ENCODE measurements at places on chromosomes 6 and 20.
A peak's percentile ranks its signal among the peaks of the same experiment; 100 is the strongest.

DNA sequence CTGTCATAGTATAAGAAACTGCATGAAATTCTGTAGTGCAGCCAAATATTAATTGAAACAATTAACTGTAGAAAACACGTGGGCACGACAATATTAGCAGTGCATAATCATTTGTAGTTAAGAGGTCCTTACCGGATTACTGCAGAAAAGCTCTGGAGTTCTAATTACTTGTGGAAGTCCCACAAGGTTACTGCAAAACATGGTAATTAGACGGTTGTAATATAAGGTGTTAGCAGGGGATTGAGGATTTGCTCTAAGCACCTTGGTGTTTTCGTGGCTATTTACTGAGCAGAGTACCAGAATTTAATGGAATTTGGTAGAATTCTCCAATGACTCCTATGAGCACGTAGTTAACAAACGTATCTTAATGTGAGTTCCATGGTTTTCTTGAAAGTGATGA, 473.6 kb upstream of the AGPAT4 start:
- DNase-seq: no peak

GRCh38 chr20:4787069-4787468, 65.4 kb downstream of the PRND start:
- DNase-seq: no peak

DNA sequence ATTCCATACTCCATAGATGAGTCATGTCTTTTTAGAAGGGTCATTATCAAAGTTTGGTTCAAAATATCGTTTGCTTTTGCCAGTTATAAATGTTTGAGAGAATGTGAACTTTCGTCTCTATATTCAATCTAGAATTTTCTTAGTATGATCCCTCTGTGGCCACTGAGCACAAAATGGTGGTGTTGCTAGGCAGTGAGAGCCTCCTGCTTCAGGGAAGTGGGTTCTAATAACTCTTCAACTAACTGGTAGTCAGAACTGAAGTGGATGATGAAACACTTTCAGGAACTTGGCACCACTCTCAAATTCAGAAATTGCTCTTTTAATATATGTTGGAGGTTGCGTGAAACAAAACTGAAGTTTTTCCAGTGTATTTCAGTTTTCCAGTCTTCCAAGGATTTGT, 125.0 kb upstream of the DOK5 start:
- no peak for DNase-seq

GRCh38 chr6:90483116-90483839, 103.6 kb downstream of the MAP3K7 start:
- DNase-seq: no peak

- no peak for DNase-seq
These were observed 95.9 kb downstream of the SAMD5 start for GRCh38 chr6:147604373-147604772.

GRCh38 chr20:33549229-33549999, 59.5 kb downstream of the CBFA2T2 start:
- no peak for DNase-seq

DNA sequence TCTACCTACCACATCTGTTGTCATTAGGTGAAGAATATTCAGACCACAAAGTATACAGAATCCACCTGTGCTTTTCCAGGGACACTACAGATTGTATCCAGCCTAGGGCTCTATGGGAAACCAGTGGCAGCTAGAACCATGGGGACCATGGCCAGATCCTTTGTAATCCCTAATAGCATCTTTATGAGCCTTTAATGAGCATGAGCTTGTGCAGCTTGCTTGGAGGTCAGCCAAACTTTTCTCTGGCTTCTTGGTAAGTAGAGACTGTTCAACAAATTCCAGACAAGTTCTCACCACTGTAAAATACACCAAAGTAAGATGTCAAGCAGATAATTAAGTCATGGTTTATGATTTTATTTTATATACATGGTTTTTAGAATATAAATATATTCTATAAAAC, 301.6 kb upstream of the ADGRB3 start:
- DNase-seq: no peak

DNA sequence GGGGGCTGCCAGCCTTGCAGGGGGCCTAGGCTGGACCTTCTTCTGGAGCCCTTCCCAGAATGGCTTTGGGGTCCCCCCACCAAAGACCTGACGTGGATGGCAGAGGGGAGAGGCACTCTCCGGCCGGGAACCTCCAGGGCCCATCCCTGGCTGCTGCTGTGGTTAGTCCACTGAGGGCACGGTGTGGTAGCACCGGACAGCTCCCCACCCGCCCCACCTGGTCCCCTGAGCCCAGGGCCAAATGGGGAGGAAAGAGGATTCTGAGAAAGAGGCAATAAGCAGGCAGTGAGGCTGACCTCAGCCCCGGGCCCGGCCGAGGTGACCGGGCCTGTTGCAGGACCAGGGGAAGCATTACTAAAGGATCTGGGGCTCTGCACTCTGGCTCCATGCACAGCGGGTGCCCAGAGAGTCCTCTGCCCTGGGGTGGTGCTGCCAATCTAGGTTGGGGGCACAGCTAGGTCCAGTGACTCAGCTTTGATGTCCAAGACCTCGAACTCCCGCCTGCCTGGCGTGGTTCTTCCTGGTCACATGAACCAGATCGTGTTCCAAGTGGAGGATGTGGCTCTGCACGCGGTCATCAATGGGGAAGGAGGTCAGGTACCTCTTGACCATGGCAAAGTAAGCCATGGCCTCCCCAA, 2.2 kb downstream of the CENPB start:
- DNase-seq: no peak

DNA sequence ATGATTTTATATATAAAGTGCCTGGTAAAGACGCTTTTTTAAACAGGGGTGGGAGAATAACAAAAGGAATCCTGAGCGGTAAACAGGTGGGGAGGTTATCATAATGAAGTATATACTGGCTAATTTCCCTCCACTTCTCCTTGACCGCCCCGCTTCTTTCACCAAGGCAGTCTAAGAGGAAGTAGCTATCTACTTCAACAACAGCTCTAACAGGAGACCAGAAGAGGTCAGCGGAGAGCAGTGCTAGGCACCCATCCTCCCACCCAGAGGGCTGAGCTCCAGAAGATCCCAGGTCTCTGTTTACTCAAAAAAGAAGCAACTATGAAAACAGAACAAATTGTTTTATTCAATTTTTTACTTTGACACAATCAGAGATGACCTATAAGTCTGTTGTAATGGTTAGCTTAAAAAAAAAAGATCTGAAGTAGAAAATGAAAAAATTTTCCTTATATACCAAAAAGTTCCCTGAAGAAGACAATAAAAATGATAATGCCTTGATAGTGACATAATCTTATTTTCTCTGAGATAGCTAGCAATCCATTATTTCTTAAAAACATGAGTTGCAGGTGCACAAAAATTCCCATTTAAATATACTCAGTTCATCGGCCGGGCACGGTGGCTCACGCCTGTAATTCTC, 141.1 kb downstream of the PDSS2 start:
- peak; percentile 9 for DNase-seq

DNA sequence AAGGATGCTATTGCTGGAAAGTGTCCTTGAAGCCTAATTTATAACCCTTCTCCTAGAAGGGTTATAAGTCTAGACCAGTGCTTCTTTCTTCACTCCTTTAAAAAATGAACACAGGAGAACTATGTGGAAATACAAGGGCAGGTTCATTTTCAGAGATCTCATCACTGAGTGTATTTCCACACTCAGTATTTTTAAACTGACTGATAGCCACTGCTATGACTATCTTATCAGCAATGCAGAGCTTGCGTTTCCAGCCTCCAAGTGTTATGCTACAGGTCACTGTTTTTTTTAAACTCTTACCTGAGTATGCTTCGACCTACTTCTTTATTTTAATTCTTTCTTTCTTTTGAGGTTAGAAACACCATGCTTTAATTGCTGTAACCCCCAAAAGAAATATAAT, 319.1 kb downstream of the ARHGAP18 start:
- no peak for DNase-seq

DNA sequence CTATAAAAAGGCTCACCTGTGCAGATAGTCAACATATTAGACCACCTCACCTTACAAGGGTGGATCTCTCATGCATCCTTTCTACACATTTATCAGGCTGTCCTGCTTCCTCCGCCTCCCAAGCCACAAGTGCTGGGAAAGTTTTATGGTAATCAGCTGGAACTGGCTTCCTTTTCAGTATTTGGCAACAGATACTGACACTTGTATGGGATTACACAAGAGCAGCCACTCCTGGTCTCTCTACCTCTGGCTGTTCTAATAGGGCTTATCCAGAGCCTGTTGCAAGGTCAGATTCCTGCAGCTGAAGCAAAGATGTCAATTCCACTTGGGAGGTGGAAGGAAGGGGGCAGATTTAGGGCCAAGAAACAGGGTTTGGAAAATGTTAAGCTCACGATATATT, 503 bp upstream of the GPLD1 start:
- no peak for DNase-seq

GRCh38 chr6:132054525-132054924, 103.4 kb upstream of the CCN2 start:
- DNase-seq: no peak

- DNase-seq: no peak
These were observed 233.6 kb downstream of the TTLL2 start for GRCh38 chr6:167558246-167559177.

GRCh38 chr20:3123542-3123941, 36.1 kb downstream of the FASTKD5 start:
- DNase-seq: no peak

GRCh38 chr20:63735859-63736718, at the start of gene LIME1:
Gene LIME1, plus strand, starts transcription at chr20:63736664. Its CDS starts 886 bp downstream, at chr20:63737550.
- no peak for DNase-seq

DNA sequence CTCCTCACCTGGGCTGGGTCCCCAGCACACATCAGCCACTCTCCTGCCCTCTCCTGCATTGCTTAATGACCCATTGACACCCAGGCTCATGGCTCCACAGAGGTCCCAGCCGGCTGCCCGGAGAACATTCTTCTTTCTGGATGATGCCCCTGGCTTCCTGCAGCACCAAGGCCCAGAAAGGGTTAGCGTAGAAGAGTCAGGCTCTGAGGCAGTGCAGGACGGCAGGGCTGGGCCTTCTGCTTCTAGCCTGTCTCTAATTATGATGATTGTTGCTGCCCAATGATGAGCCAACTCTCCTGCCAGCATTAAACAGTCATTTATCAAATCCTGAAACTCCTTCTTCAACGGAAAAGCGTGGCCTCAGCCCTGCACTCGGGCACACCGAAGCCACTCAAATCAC, 66.4 kb downstream of the ZNF217 start:
- DNase-seq: no peak

- DNase-seq: no peak
These were observed 582.6 kb upstream of the MMS22L start for GRCh38 chr6:97865612-97866011.

DNA sequence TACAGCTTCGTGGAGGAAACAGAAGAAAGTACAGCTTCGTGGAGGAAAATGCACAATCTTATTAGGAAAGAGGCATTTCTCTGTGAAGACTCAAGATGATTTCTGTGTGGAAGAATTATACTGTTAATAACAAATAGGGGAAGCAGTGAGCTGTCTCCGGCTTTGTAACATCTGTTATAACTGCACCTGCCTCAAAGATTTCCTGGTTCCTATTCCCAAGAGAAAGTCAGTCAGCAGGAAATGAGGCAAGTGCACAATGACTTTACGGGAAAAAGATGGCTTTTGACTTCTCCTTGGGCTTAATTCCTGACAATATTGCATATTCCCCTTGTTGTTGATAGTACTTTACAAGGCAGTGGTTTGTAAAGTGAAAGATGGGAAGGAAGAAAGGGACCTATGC, 538.5 kb downstream of the BMP2 start:
- DNase-seq: no peak

GRCh38 chr6:135147637-135148592, 33.2 kb upstream of the MYB start:
- no peak for DNase-seq

- no peak for DNase-seq
These were observed 27.1 kb upstream of the SMOC2 start for GRCh38 chr6:168413856-168414255.

GRCh38 chr6:138656364-138657064, 117.1 kb upstream of the CCDC28A start:
- DNase-seq: no peak

DNA sequence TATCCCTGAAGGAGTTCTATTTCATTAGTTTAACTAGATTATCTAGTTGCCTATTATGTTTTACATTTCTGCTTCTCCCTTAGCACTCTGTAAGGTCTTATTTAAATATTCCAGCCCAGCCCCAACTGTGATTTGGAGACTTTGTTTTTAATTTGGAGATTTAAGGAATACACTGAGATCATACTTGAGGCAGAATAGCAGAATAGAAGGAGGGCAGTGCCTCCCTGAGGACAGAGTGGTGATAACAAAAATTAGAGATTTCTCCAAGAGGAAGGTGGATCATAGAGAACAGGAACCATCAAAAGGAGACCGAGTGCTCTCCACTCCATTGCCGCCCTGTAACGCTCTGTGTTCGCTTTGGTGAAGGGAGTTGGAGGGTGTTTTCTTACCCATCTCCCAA, 14.8 kb upstream of the CD164 start:
- no peak for DNase-seq

DNA sequence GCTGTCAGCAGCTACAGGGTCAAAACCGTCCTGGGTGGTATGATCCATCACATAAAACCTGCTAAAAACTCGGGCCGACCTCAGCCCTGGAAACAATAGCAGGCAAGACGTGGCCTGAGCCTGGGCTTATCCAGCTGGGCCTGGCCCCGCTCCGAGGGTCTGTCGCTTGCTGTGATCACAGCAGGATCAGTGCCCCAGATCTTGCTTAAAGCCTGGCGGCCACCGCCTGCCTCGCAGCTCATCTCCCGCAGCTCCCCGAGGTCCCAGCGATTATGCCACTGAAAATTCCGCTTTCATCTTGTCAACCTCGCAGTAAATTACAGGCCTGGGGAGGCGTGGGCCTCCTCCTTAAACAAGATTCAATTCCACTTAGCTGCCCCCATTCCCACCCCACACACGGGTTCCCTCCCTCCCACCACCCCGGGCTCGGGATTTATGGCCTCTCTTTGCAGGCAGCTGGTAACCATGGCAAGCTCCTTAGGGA, 40.1 kb downstream of the CDH22 start:
- DNase-seq: no peak

DNA sequence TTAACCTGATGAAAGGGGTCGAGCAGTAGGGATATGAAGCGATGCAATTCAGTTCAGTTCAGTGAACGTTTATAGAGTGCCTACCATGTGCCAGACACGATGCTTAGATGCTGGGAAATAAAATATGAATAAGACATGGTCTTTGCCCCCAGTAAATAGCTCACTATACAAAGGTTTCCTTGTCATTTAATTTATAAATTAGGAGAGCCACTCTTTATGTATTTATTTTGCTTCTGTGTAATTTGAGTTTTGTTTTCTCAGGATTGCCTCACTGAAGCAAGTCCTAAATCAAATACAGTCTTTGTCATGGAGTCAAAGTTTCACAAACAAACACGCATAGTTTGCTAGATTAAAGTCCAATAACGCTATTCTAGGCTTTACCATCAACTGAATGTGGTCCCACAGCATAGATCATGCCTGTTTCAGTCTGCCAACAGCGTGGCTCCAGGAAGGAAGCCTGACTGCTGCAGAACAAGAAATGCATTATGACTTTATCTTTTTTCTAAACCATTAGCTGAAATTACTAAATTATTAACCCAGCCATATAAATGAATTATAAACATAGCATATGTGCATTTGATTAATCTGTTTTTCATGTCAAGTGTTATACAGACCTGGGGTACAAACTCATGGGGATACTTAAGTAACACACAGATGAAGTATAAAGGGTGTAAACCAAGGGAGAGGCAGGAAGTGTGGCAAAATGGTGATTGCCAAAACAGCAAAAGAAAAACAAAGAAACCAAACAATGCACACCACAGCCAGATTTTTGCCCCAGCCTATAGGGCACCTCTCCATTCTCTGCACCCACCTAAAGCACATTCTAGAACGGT, 29.8 kb upstream of the CCN2 start:
- no peak for DNase-seq

All from stimulated activated CD8-positive, alpha-beta memory T cell treated with anti-CD3 and anti-CD28 coated beads, Interleukin-15, amount 100 ng/mL, for 48 hours (primary cell).